GM04503 (cell line): ENCODE measurements at places on chromosomes 6 and 20.

- no peak for DNase-seq
Observed at GRCh38 chr20:1927217-1927616, 32.0 kb downstream of the SIRPA start.

- DNase-seq: no peak
Observed at GRCh38 chr20:50693001-50693400, 1.7 kb upstream of the RIPOR3 start.

- DNase-seq: no peak
Observed at GRCh38 chr6:53497905-53498304, 47.0 kb downstream of the GCLC start.

DNA sequence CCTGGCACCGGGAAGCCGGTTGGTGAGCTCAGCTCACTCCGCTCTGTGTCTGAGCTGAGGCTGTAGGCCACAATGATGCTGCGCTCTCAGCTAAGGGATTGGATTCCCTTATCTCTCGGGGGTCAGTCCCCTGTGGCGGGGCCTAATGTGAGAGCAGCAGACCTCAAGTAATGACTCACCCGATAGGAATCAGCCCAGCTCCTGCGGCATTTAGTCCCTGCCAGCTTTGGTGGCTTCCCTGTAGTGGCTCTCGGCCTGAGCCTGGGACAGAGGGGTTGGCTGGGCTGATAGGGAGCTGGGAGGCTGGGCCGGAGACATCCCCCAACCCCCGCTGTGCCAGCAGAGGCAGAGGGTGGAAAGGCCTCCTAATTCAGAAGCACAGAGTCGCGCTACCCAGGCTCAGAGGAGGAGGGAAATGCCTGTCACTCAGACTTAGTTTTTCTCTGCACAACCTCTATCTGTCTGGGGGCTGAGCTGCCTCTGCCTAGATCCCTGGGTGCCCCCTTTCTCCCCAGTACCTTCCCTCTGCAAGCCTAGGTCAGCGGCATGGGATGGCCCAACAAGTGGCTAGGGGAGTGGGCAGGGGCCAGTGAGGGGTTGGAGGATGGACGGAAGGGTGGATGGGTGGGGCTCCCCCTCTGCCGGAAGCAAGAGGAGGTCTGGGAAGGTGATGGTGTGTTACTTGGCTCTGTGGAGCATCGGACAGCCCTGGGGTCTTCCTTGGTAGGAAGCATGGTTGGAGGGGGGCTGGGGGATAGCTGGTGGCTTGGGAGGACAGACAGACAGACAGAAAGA is 92.2 kb downstream of the CDH22 start:
- no peak for DNase-seq

DNA sequence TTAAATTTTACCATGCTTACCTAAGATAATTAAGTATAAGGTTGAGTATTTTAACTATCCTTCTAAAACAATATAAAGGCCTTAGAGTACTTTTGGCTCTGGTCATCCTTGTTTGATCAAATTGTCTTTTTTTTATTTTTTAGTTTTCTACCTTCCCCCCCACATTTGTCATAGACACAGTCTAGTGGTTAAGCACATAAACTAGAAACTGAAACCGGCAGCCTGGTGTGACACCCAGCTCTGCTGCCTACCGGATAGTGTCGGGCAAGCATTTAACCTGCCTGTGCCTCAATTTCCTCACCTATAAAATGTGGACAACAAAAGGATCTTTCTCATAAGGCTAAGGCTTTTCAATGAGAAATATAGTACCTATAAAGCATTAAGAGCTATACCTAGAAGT is 21.6 kb upstream of the TULP4 start:
- no peak for DNase-seq

DNA sequence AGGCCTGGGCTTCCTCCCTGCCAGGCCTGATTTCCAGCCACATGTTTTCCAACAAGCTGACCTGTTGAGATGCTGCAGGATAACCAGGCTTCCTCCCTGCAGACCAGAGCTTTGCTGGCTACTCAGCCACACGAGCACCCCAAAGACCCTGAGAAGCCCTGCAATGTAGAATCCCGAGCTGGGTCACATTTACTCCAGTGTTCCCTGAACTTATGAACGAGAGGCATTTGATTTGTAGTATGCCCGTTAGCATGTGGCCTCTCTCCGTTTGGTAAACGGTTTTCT is 4.0 kb downstream of the SIRPA start:
- DNase-seq: no peak

- no peak for DNase-seq
Observed at GRCh38 chr6:110878751-110879522, 4.4 kb downstream of the AMD1 start.

GRCh38 chr6:37083243-37084138 is 78.0 kb downstream of the FGD2 start:
- no peak for DNase-seq

GRCh38 chr6:15285682-15286294 is 39.9 kb downstream of the JARID2 start:
- DNase-seq: no peak

GRCh38 chr6:155080881-155081845 is 86.0 kb downstream of the TIAM2 start:
- DNase-seq: peak; percentile 79

GRCh38 chr20:63071541-63072181 is 64.9 kb upstream of the BHLHE23 start:
- DNase-seq: peak; percentile 25

GRCh38 chr6:30317913-30318589 is 8.7 kb upstream of the TRIM39 start:
- no peak for DNase-seq

DNA sequence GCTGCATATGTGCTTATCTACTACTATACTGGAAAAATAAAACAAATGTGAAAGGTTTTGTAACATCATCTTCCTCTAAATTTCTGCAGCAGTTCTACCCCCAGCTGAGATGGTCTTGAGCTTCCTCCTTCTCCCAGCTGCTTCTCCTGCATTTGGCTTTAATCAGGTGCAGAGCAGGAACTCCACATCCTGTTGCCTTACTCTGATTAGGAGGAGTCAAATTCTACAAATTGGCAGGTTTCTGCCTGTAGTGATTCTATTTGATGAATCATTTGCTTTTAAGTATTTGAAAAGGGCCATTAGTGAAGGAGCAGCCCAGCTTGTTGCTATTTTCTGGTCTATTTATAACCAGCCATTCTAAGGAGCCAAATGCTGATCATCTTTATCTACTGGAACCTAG is 224.5 kb downstream of the GMDS start:
- peak; percentile 49 for DNase-seq

DNA sequence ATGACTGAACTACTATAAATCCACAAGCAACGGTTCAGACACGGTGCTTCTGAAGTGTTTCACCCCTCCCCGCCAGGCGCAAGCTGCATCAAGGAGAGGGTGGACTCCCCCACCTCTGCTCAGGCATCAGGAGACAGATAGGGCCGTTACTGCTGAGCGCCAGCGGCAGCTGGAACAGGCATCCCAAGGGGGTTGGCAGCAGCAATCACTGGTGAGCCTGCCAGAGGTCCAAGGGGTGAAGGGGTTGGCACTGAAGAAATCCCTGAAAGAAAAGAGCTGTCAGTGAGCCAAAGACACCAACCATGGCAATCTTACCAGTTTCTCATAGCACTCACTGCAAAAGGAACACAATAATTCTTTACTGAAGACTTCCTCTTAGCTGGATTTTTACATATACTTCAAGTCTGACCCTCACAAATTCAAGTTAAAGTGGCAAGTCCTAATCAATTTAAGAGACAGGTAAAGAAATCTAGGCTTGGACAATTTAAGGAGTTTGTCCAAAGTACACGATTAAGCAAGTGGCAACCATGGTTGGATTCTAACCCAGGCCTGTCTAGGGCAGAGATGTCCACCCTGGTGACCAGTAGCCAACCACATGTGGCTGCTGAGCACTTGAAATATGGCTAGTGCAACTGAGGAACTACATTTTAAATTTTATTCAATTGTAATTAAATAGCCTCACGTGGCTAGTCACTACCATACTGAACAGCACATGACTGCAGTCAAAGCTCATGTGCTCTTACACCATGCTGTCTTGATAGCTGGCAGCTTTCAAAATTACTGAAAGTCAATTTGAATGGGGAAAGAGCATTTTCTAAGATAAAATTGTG is 21.7 kb upstream of the TBC1D20 start:
- DNase-seq: no peak

DNA sequence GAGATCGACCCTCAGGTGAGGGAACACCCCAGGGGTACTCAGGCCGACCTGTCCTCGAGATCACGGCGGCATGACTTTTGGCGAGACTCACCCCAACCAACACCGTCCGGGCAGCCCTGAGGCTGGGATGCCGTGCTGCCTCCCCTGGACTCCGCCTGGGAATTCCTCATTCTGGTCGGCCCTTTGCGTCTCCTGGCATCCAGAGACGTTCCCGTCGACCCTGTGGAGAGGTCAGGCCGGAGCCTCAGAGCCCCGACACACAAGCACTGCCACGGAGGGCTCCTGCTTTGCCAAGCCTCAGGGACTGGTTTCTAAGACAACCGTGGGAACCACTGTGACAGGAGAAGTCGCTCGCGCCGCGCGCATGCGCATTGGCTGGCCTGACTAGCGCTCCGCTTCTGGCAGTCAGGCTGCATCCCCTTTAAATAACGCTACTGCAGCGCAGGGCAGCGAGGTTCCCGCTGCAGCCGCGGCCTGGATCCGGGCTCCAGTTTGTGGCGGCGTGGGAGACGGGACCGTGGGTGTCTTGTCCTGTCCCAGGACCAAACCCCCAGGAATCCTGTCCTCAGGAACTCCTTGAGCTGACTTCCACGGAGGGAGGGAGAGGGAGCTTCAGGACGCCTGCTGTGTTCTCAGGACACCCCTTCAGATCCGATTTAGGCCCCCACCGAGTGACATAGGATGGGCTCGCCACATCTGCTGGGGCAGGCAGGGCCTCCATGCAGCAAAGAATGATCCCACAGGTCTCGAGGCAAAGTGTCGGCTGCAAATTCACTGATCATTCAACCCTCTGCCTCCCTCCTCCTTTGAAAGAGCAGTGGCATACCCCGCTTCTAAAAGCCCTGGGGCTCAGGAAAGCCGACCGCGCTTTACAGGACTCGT is 163.2 kb upstream of the ZNF337 start:
- DNase-seq: no peak

DNA sequence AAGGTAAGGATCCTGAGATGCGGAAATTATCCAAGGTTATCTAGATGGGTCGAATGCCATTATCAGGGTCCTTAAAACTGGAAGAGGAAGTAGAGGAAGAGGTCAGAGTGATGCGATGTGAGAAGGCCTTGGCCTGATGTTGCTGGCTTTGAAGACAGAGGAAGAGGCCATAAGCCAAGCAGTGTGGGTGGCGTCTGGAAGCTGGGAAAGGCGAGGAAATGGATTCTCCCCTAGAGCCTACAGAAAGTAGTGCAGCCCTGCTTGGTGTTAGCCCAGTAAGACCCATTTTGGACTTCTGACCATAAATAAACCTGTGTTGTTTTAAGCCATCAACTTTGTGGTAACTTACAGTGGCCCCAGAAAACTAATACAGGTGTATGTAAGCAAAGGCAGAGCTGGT is 2.0 kb downstream of the SRXN1 start:
- DNase-seq: no peak

DNA sequence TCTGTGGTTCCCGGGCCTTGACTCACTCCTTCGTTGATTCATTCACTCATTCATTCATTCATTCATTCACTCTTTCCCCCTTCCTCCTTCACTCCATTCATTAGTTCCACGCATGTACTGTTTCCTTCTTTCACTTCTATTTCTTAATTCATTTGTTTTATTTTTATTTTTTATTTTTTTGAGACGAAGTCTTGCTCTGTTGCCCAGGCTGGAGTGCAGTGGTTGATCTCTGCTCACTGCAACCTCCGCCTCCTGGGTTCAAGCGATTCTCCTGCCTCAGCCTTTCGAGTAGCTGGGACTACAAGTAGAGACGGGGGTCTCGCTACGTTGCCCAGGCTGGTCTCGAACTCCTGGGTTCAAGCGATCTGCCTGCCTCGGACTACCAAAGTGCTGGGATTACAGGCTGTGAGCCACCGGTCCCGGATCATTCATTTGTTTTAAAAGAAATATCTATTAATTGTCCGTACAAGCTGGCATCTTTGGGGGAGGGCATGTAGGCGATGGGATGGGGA is 427 bp upstream of the NFKBIE start:
- DNase-seq: no peak

DNA sequence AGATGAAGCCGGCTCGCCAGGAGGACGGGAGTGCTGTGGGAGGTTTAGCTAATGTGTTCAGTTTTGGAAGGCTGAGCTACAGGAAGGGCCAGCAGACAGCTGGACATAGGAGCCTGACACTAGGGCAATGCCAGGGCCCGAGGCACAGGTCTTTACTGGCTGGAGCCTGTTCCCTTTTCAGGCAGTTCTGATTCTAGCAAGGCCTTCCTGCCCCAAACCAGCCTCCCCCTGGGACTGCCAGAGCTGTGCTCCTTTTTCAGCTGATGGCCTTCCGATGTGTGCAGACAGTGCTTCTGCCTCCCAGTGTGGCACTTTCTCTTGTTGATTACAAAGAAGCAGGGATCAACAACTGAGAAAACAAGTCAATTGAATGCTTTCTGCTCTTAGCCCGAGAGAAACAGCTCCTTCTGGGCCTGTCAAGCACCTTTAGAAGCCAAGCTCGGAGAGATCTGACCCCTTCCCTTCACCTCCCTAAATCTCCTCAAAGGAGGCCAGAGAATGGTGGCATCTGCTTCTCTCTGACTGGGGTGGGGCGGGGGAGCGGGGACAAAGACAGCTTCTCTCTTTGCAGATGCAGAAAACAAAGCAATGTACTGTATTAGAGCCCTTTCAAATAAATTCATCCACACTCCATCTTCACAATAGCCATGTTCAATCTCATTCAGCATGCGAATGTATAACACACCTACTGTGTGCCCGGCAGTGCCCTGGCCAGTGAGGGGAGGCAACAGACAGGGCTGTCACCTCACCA is 63.2 kb downstream of the RAB44 start:
- no peak for DNase-seq

- no peak for DNase-seq
Observed at GRCh38 chr6:131740161-131740560, 29.3 kb upstream of the CTAGE9 start.
